ENCODE measurements at places on chromosomes 6 and 20.

DNA sequence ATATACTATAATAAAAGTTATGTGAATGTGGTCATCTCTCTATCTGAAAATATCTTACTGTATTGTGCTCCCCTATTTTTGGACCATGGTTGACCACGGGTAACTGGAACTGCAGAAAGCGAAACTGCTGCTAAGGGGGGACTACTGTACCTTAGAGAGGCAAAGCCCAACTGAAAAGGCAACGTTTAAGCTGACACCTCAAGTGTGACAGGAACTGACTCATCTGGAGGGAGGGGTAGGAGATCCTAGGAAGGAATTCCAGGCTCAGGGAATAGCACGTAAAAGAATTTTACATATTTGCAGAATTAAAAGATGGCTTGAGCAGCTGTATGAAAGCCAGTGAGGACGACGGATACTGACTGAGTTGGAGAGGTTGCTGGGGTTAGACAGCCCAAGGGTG lies 34.8 kb downstream of the ELOVL2 start:
- no peak for DNase-seq

DNA sequence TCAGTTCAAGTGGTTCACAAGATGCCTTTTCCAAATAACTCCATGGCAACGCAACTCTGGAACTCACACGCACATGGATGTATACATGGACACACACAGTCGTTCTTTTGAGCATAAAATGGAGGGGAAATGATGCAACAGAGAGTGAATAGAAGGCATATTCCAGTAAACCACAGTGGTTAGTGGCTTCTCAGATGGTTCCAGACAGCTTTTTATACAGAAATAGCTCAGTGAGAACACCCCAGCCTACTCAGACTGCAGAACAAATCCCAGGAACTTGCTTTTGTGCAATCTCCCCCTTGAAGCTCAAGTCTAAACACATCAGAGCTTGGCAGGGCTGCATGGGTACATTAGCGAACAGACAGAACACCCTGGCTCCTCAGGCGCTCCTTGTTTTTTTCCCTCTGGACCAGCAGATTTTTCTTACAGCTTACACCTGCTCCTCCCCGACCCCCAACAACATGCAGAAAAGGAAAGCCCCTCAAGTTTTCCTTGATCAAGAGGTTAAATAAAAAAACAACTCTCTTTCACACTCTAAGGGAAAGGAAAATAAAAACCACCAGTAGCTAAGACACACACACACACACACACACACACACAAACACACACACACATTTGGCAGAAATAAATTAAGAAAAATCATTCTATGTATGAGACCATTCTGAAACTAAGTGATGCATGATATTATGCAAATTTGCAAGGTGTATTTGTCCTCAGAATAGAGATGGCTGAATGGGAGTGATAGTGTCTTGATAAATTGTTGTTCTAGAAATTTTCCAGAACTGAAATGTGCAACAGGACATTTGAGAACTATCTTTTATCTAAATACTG lies 51.2 kb upstream of the RANBP9 start:
- DNase-seq, result no peak

DNA sequence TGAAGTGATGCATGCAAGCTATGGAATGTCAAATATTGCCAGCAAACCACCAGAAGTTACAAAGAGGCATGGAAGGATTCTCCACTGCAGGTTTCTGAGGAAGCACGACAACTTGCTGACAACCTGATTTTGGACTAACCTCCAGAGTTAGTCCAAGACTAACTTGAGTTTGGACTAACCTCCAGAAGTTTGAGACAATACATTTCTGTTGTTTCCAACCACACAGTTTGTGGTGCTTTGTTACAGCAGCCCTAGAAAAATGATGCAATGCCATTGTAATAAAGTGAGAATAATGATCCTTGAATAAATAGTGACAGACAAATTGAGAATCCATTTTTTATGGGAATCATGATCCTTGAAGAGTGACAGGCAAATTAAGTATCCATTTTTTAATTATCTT lies 169.9 kb upstream of the HDDC2 start:
- no peak for DNase-seq

DNA sequence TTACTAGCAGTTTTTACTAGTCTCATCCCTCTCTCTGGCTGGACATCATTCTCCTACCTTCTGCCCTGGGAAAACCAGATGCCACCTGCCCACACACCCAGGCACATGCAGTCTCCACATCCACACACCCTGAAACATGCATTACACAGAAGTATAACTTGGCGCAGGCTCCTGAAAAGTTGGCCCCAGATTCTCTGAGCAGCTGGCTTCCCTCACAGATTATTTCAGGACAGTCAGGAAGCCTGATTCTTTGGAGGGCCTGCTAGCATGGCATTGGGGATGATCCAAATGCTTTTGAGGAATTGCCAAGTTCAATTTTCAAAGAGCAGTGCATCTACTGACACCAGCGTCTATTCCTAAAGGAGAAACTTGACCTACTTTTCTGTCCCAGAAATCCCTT lies 27.8 kb upstream of the KIF16B start:
- no peak for DNase-seq

DNA sequence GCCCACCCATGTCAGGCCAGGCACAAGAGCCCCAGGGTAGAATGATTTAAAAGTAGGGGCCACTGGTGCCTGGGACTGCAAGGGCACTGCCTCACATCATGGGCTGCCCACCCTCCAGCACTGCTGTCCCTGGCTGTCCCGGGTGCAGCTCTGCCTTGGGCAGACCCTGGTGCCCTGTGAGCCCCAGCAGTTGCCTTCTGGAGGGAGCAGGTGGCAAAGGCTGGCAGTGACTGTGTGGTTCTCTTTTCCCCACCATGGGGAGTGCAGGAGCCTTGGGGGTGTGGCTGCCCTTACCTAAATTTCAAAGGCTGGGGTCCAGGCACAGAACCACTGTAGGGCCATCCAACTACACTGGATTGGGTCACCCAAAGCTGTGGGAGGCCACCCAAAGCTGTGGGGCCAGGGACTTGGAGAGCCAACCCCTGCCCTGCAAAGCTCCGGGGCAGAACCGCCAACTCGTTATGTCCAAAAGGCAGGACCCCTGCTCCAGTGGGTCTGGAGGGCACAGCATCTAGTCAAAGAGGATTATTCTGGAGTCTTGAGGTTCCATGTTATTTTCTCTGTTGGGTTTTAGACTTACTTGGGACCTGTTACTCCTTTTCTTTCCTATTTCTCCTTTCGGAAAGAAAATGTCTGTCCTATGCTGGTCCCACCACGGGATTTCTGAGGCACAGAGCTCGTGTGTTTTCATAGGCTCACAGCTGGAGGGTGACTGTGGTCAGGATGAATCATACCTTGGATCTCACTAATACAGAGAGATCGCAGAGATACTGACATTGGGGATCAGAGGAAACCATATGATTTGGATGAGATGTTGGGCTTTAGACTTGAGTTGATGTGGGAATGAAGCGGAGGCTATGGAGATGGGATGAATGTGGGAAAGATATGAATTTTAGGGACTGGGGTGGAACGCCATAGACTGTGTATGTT lies 65.3 kb downstream of the RAMACL start:
- no peak for DNase-seq

DNA sequence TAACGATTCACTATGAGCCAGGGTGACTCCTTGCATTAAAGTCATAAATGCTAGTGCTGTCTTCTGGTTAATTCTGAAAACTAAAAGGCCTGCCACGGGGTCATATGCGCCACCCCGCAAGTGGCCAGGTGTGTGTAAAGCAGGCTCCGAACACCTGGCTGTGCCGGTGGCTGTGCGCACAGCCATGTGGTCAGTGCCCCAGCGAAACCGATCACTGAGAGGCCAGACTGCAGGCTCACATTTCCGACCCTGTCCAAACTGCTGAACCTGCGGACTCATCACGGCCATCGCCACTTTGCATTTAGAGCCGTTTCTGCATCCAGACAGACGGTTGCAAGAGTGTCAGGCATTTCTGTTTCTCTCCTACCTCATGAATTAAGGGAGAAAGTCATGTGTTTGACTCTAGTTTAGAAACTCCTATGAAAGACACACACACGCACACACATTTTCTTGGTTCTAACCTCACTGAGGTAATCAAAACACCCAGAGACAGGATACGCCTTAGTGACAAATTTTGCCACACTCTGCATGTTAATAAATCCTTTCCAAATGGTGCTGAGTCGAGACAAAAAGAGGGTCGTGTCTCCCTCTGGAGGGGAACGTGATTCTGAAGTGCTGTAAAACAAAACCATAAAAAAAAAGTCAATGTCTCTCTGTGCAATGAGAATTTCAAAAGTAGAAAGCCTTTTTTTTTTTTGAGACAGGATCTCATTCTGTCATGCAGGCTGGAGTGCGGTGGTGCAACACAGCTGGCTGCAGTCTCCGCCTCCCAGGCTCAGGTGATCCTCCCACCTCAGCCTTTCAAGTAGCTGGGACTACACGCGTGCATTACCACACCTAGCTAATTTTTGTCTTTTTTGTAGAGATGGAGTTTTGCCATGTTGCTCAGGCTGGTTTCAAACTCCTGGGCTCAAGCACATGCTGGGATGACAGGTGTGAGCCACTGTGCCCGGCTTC lies 31.0 kb upstream of the TCFL5 start:
- no peak for DNase-seq

- DNase-seq, result no peak
Measured at GRCh38 chr20:25408890-25409289, 1.4 kb downstream of the GINS1 start.

GRCh38 chr20:56752274-56752673 lies 123.2 kb downstream of the TFAP2C start:
- no peak for DNase-seq

- DNase-seq, result no peak
Measured at GRCh38 chr20:8400486-8400885, 268.4 kb downstream of the PLCB1 start.

GRCh38 chr6:32790306-32790705 lies 26.5 kb downstream of the HLA-DOB start:
- no peak for DNase-seq

DNA sequence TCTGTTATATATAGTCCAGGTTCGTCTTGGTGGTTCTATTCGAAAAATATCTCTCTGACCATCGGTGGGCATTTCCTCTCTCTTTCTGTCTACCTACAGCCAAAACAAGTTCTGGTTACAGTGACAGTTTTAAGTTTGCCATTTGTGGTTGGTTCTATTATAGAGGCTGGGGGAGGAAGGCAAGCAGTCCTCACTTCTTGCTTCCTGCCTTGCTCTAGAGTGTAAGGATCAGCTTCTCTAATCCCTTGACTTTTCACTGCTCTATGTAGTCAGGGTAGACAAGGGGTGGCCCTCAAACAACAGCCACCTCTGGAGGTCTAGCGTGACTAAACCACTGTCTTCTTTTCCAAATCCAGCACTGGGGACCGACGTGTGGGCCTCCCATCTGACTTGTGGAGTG lies 16.1 kb downstream of the E2F3 start:
- no peak for DNase-seq

DNA sequence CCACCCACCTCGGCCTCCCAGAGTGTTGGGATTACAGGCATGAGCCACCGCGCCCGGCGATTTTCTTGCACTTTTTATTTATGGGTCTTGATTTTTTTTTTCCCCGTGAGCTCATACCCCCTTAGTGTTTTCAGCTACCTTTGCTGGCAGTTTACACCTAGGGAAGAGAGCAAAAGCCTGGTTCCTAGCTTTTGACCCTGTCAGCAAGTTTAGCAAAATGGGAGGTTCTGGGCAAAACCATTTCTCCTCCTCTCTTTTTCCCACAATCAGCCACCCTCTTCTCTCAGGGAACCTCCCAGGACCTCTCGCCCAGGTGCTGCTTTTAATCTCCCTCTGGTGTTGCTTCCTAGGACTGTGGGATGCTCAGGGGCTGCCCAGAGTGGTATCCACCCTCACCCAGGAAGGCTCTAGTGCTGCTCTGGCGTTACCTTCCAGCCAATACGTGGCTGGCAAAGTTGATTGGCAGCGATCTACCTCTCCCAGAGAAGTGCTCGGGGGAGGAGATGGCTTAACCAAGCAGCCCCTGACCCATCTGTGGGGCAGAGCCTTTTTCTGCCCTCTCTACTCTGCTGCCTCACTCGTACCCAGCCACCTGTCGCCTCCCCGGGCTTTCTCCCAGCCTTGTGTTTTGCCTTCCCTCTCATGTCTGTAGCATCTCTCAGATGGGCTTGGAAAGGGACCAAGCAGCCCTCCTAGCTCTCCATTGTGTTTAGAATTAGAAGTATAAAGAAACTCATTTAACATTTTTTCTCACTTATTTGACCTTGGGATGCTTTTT lies 37.4 kb downstream of the KAT14 start:
- no peak for DNase-seq

DNA sequence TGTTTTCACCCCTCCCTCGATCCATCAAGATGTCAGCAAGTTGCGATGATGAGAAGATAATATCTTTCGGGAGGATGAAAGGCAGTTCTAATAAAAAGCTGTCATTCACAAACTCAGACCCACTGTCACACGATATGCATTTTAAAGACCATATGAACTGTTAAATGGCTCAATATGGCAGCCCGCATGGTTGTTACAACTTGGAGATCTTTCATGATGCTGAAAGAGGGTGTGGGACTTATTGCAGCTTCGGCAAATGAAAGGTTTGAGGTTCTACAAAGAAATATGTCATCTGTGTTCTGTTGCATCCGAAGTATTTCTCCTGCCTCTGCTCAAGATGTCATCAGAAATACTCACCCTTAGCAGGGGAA lies 128.5 kb downstream of the CDH4 start:
- DNase-seq, result no peak

GRCh38 chr6:169971081-169971861 lies 219.8 kb downstream of the ERMARD start:
- no peak for DNase-seq

DNA sequence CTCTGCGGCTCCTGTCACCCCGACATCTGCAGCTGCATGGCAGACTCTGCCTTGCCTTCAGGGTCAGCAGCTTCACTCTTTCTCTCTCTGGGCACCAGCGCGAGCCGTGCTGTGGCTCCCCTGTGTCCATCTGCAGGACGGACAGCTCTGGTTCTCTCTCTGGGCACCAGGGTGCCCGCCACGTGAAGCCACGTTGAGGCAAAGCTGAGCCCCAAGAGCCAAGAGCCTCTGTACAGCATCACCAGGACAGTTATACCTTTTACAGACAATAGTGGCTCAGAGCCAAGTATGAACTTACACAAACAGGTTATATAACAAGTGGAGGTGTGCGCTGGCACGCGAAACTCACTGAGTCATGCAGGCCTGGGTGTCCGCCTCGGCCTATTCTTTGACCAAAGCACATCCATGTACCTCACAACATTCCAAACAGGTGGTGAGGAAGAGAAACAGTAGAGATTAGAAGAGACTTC lies 50.8 kb downstream of the FAM50B start:
- no peak for DNase-seq

DNA sequence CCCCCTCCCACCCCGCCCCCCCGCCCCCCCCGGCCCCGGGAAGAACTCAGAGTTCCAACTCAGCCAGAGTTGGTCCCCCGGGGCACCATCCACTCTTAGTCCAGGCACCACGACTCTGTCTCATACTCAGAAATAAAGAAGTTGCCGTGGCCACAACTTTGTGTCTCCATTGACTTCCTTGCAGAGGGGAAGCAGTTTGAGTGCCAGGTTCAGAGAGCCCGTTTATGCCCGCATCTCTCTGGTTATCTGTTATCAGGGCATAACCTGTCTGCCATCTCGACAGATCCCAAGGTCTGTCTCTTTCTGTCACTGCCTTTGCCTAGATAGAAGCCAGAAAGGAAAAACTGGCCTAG lies 605 bp downstream of the CDC5L start:
- no peak for DNase-seq

Data from NCI-H2081 treated with DMSO at 0.1 percent for 48 hours (cell line).